G401 (cell line): ENCODE measurements at places on chromosomes 4 and X. TPM values are rescaled to one million over a fixed set of nuclear protein-coding genes. Genes with fewer than 3 reads are reported as not detected.
A peak's percentile ranks its signal among the peaks of the same experiment; 100 is the strongest.

- DNase-seq, result no peak
Measured at GRCh38 chrX:13761606-13762414, 27.3 kb downstream of the OFD1 start.

GRCh38 chr4:87209696-87210095 is 10.7 kb downstream of the KLHL8 start:
- DNase-seq, result no peak

DNA sequence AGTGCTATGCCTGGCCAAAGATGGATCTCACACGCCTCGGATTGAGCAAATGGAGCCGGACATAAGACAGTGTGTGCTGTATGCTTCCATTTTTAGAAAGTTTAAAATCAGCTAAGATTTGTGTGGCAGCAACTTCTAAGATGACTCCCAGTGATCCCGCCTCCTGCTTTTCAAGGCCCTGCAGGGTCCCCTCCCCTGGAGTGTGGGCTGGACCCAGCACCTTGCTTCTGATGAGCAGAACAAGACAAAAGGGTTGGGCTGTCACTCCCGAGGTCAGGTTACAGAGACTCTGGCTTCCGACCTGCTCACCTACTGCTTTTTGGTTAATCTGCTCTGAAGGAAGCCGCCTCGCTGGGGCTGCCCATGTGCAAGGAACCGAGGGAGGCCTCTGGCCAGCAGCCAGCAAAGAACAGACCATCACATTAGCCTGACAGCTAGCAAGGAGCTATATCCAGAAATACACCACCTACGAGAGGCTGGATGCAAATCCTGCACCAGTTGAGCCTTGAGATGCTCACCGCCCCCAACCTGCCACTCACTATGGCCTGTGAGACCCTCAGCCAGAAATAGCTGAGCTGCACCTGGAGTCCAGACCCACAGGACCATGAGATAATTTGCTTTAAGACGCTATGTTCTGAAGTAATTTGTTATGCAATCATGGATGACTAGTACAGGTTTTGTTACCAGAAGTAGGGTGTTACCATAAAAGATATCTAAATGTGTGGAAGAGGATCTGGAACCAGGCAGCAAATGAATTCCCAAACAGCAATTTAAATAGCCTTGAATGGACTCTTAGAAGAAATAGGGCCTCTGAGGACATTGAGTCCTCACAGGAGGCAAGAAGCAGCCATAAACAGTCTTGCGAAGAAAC is 47.6 kb downstream of the CRMP1 start:
- DNase-seq, result peak; percentile 72

DNA sequence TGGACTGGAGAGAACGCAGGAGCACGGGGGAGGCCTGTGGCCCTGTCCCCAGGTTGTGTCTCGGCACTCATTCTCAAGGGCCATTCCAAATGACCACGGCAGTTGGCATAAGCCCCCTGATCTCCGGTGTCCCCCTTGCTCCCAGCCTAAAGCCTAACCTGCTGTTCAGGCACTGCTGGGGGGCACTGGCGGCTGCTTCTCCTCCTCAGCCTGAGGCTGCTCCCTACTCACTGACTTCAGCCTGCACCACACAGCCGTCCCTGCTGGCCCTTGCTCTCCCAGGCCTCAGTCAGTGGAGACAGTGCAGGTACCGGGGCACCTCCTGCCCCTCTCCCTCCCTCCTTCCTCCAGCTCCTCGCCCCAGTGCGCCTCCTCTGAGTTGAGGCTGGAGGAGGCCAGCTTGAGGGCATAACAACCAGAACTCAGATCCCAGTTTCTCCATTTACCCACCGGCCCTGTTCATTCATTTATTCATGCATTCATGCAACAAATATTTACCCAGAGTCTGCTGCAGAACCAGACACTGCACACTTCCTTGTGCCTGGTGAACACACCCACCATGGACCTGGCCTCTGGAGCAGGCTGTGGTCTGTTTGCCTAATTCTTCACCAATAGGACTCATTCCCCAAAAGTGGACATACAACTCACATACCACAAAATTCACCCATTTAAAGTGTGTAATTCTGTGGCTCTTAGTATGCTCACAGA is 65.0 kb downstream of the CPZ start:
- no peak for DNase-seq

DNA sequence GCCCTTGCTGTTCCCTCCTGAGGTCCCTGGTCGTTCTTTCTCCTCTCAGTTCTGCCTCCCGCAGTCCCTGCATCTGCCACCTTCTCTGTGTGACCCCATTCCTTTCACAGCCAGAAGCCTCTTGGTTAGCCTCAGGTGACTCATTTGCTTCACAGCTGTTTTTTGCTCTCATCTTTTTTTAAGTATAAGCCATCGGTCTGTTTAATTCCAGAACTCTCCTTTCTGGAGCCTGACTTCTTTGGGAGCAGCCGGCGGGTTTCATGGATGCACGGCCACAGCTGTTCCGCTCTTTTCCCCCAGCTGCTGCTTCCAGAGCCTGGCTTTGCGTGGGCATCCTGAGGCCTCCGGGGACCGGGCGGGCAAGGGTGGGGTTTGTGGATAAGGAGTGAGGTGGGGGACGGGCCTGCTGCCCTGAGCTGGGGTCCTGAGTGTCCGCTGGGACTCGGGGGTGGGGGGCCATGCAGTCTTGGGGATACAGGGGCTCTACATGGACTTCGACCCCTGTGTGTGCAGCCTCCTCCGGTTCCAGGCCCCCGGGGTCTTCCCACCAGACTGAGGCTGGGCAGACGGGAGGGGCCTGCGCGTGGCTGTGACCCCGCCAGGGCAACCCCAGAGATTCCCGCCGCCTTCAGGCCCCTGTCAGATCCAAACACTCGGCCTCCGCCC is 46.7 kb downstream of the PCGF3 start:
- DNase-seq, result peak; percentile 71

Gene PCYT1B
- not detected in 2 replicates for total RNA-seq

- DNase-seq, result peak; percentile 20
Measured at GRCh38 chr4:128601991-128602695, 207.4 kb upstream of the JADE1 start.

GRCh38 chr4:127509155-127509554 is 123.6 kb upstream of the INTU start:
- DNase-seq, result no peak

- DNase-seq, result no peak
Measured at GRCh38 chr4:119946359-119946758, 120.3 kb downstream of the MAD2L1 start.

Gene KDR
- not detected in 2 replicates for total RNA-seq

- peak; percentile 0 for DNase-seq
Measured at GRCh38 chrX:11908371-11908770, 150.3 kb downstream of the MSL3 start.

GRCh38 chr4:137129845-137130244 is 402.4 kb downstream of the PCDH18 start:
- DNase-seq, result no peak

Gene F8A3
- total RNA-seq, result not detected in 2 replicates
